ENCODE measurements at places on chromosomes 7 and 10.
A peak's percentile ranks its signal among the peaks of the same experiment; 100 is the strongest.

DNA sequence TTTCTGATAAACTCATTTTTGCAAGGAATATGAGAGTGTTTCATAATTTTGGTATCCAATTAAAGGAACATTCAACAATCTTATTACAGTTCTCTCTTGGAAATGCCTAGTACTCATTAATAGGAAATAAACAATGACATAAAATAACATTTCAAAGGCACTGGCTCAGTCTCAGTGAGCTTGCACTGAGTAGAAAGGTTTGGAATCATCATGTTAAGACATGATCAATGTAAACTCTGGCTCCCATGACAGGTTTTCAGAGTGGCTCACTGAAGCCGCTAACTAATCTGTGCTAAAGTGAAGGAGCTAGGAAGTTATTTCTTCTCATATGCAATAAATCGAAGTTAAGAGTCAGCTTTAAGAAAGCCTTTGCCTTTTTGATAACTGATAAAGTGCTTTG lies 203.3 kb upstream of the HGF start:
- DNase-seq, result no peak

DNA sequence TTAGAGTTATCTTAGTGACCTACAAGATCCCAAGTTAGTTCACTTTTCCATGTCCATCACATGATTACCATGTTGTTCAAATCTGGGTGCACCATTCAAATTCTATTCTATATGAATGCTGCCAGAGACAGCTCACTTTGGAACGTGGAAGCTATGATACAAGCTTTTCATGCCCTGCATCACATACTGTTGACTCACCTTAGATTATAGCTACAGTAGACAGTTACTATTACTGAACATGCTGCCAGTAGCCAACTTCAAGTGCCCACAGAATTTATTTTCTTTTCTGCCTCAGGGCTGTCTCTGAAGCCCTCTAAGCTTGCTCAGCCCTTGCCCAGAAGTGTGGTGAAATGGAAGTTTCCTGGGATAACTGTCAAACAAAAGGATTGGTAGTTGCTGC lies 231.1 kb downstream of the GPR158 start:
- DNase-seq, result no peak

- DNase-seq, result no peak
Observed at GRCh38 chr7:137484326-137484725, 140.8 kb upstream of the PTN start.

DNA sequence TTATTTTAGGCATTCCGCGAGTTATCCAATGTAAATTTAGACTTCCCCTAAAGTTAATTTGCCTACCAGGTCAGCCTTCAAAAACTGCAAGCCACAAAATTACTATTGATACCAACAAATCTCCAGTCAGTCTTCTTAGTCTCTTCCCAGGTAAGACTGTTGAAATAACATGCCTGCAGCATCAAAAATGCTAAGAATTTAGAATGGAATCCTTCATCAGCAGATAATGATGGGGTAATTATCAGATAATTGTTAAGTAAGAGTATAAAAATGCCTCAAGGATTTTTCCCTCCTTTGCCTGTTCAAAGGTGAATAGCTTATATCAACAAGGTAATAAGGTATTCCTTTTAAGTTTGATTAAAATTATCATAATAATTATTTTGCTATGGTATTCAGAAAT lies 228.5 kb downstream of the BBS9 start:
- DNase-seq, result no peak

DNA sequence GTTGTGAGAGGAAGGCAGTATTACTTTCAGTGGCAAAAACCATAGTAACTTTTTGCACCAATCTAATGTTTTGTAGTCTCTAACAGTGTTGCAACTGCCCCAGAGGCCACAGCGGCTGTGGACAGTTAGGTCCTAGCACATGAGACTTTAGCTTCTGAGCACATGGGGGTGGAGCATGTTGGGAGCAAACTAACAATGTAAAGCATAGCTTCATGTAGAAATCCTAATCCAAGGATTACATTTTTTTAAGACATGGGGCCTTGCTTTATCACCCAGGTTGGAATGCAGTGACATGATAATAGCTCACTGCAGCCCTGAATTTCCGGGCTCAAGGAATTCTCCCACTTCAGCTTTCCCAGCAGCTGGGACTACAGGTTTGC lies 49.0 kb downstream of the LAMB1 start:
- no peak for DNase-seq

- no peak for DNase-seq
Observed at GRCh38 chr7:79141252-79141651, 312.2 kb downstream of the MAGI2 start.

DNA sequence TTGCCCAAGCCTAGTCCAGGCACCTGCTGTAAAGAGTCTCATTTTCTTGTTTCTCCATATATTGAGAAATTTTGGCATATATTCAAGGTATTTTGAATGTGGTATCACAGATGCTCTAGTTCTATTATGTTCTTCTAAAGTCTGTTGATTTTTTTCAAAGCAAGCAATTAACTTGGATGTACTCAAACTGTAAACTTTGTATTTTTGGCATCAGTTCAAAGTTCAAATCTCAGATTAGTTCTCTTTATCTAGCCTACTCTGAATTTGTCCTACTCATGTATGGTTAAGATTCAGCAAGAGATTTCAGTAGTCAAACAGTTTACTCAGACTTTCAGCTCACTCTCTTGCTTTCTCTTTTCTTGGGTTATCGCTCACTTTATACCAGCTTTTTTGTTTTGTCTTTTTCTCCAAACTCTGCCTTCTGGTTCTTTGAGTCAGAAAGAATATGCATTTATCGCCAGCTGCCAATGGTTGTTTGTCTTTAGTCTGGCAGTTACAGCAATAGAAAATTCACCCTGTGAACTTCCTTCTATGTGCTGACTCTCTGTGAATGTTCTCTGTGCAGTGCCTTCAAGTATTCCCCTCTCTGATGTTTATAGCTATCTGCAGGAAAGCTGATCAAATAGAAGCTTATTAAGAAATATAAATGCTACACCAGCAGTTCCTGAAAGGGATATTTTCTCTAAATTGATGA lies 56.0 kb downstream of the ANKRD7 start:
- DNase-seq, result peak; percentile 14

DNA sequence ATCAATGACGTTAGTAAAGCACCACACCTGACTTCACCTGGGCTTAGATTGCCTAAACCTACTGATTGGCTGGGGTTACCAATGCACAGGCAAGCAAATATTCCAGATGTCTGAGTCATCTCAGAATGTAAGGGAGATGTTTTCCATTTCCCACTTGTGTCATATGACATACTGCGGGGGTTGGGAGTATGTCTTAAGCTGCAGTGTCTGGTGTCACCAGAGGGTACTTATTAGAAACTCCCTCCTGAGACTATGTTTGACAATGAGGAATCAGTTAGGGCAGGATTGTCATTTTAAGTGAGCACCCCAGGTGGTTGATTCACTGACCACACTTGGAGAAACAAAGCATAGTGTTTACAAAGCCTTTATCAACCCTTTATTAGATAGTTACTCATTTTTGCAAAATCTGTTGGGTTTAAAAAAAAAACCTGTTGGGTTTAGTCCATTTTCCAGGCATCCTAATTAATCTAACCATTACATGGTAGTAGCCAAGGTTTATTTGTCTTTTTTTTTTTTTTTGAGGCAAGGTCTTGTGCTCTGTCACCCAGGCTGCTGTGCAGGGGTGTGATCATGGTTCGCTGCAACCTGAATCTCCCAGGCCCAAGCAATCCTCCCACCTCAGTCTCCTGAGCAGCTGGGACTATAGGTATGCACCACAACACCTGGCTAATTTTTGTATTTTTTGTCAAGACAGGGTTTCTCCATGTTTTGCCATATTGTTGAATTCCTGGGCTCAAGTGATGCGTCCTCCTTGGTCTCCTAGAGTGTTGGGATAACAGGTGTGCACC lies 72.5 kb downstream of the CDK6 start:
- no peak for DNase-seq

DNA sequence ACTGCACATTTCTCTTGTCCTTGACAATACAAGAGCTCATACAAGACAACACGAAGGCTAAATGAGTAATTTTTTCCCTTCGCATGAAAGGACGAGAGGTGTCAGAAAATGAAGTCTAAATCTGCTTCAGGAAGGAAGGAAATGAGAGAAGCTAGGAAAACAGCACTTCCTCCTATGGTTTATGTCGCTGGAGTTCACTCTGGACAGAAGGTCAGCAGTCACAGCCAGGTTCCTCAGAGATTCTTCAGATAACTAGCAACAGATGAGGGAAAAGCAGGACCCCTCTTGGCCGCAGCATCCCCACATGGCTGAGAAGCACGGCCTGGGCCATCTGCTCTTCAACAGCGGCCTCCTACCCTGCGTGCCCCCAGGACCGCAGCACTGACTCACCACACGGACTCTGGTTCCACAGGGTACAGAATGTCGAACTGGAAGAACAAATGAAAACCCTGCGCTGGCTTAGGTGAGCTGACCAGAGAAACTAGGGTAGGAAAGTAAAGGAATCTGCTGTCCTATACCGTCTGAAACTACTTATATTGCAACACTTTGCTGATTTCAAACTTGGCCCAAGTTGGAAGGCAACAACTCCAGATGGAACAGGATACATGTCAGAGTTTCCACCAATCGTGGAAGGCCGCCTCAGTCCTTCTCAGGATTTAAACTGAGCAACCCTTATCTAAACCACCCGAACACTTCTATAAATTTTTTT lies 26.3 kb downstream of the DNMBP start:
- no peak for DNase-seq

DNA sequence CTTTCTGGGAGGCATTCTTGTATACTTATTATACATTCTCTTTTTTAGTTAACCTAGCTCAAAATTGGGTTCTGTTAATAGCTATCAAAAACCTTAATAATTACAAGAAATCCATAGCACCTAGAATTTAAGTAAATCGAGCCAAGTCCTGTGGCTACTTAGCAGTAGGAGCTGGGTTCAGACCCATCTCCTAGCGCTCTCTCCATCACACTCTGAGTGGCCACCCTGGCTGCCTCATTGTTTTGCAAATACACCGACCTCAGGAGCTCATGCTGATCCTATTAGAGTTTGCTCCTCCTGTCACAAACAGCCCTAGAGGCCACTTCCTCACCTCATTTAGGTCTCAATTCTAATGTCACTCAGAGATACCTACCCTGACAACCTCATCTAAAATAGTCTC lies 46.2 kb upstream of the OSBPL3 start:
- DNase-seq, result no peak

- no peak for DNase-seq
Observed at GRCh38 chr10:47158116-47159071, 141.6 kb upstream of the GDF10 start.

DNA sequence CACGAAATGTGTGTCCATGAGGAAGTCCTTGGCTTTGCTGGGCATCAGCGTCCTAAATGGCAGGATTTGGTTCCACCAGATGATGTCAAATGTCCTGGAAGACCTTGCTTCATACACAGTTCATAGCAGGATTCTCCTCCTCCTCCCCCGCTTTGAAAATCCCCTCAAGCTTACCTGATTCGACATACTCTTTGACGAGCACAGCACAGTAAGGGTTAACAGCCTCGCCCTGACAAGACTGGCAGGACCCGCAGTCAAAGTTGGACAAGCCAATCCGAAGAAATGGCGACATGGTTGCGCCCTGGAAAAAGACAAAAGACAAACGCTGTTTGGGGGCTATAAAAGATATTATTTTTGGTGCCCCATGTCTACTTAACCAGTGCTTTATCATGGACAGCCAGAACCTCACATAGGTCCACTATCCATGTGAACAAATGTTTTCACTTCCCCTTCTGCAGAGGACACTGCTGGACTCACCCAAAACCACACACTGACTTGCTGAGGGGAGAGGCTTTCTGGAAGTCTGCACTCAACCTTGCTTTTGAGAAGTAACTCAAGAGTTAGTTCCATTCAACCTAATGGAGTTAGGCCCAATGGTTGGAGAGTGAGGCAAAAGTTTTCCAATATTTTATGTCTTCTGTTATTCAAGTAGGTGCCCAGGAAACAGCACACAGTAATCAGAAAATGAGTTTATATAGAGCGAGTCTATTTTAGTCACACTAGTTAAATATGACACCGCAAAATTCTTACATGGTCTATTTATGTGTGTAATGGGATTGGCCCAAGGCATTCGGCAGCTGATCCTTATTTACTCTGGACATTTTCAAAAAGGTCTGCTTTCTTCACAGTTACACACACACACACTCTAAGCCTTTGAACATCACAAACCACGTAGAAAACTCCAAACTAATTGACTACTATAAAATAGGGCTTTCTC lies 65.0 kb downstream of the PRKCQ start:
- no peak for DNase-seq

Measured in NCI-H1930 (cell line).